Endodermal cell (in vitro differentiated cells): ENCODE measurements at places on chromosomes 2 and 18.
A peak's percentile ranks its signal among the peaks of the same experiment; 100 is the strongest.

DNA sequence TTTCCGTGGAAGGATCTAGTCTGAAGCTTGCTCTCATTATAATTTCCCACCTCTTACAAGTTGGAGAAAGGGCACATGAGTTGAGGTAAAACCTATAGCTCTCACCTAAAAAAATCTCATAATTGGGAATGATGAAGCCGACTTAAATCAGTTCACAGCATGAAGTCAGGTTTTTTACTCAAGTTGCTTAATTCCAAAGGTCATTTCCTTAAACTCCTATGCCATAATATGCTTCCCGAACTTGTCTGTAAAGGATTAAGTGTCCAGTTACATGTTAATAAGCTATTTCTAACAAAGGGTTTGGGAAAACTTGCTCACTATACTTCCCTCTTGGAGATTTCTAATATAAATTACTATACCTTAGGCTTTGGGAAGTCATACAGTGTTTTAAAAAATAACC lies 481.2 kb downstream of the NUP35 start:
- H3K27ac ChIP-seq = no peak overlapping the region
- no peaks in the 10 kb centered on the region for H3K36me3 ChIP-seq
- H3K4me3 ChIP-seq = no peak overlapping the region
- DNase-seq = no peak

DNA sequence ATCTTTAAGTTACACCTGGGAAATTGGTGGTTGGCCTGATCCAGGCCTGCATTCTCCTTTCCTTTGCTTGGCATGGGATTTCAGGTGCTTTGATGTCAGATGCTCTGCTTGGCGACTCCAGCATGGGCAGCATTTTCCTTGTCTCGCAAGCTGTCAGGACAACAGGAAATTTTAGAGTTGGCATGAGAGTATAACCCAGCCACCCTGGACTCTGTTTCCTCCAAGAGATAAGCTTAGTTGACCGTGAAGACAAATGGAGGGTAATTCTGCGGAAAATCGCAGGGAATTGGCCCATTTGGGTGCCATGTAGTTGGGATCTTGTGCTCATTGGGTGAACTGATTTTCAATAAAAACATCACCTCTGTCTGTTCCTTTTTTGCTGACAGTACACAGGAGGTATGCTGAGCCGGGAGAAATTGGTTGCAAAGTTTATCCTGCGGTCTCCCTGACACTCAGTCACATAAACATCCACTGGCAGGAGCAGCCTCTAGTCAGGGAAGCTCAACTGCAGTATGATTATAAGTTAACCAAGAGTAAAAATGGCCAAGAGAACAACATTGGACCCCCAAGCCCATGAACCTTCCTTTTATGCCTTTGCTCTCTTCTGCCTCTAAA lies 409.9 kb downstream of the SETBP1 start:
- no peak overlapping the region for H3K27ac ChIP-seq
- H3K4me3 ChIP-seq = no peak overlapping the region
- H3K36me3 ChIP-seq = no peaks in the 10 kb centered on the region
- no peaks in the 10 kb centered on the region for H3K27me3 ChIP-seq

- H3K27me3 ChIP-seq = no peaks in the 10 kb centered on the region
- H3K36me3 ChIP-seq = no peaks in the 10 kb centered on the region
- no peak overlapping the region for H3K4me3 ChIP-seq
- DNase-seq = peak; percentile 91
- H3K27ac ChIP-seq = no peak overlapping the region
- H3K4me1 ChIP-seq = no peaks in the 10 kb centered on the region
Measured at GRCh38 chr2:138829326-138829919, 49.2 kb upstream of the NXPH2 start.

DNA sequence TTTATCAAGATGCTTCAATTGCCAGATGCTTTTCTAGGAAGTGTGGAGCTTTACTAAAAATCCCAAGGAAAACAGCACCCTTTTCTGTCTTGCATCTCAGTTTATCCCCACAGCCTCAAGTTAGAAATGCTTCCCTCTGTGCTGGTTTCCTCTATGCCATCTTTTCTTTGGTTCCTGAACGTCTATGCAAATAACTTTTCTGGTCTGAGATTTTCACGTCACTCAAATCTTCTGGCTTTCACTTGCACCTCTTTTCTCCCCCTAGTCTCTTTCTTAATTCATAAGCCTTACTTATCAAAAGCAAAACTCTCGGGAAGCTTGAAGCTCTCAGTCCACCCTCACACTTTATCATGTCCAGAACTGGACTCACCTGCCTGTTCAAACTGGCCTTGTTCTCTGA lies 33.9 kb downstream of the ARHGAP25 start:
- H3K4me3 ChIP-seq = no peak overlapping the region
- H3K4me1 ChIP-seq = peaks cover 9% of the 10 kb centered on the region
- H3K27me3 ChIP-seq = no peaks in the 10 kb centered on the region

DNA sequence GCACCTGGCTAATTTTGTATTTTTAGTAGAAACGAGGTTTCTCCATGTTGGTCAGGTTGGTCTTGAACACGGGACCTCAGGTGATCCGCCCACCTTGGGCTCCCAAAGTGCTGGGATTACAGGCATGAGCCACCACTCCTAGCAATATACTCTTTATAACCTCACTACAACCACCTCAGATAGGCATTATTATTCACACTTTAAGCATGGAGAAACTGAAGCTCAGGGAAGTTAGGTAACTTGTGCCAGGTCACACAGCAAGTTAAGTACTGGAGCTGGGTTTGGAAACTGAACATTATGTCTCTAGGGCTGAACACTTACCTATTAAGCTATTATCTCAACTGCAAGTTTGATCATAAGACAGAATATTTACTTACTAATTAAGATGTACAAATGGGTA lies 42.6 kb upstream of the ACTR2 start:
- DNase-seq = no peak
- H3K4me1 ChIP-seq = no peaks in the 10 kb centered on the region
- no peaks in the 10 kb centered on the region for H3K27me3 ChIP-seq
- H3K4me3 ChIP-seq = no peak overlapping the region
- H3K27ac ChIP-seq = no peak overlapping the region

DNA sequence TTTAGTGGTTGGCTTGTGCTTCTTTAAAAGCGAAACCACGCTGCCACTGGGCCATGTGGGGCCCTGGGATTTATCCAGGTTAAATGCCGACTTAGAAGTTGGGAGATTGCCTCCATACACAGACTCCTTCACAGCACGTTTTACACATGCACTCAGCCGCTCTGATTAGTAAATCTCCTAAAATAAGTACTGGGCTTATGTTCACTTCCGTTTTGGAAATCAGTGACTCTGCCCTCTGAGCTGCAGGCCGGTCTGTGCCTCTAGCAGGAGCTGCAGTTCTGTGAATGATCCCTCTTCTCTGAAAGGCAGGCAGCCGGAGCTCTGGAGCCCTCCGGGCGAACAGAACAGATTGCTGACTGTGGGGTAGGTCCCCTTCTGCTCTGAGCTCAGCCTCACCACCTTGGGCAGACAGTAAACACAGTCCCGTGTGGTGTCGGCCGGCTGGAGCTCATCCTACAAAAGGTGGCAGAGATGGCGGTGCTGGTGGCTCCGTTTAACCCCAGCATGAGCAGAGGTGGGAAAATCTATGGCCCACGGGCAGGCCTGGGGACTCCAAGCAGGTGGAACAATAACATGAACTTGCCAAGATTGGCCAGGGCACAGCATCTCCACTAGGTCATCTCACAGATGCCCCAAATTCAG lies 9.8 kb upstream of the RAB17 start:
- no peaks in the 10 kb centered on the region for H3K27me3 ChIP-seq
- no peak overlapping the region for H3K4me3 ChIP-seq
- peaks cover 33% of the 10 kb centered on the region for H3K4me1 ChIP-seq
- H3K36me3 ChIP-seq = peaks cover 26% of the 10 kb centered on the region

GRCh38 chr18:57555134-57555533 lies 31.4 kb downstream of the FECH start:
- H3K36me3 ChIP-seq = peaks cover 60% of the 10 kb centered on the region
- H3K4me1 ChIP-seq = no peaks in the 10 kb centered on the region
- no peak overlapping the region for H3K4me3 ChIP-seq

DNA sequence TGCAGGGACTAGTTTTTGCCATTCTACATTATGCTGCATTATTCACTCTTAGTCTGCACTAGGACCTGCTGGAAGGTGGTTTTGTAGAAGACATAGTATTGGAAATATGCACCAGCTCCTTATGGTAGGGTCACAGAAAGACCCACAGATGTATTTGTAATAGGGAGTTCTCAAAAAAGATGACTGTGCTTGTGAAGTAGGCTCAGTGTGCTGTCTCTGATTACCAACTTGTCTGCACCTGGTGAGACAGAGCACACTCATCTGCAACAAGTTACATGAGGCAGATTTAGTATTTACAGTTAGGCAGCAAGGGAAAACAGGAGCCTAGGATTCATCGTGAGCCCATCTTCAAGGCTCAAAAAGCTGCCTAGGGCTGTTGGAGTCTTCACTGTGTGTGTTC lies 29.4 kb downstream of the RHBDD1 start:
- no peaks in the 10 kb centered on the region for H3K4me1 ChIP-seq
- H3K36me3 ChIP-seq = peaks cover 11% of the 10 kb centered on the region
- no peak for DNase-seq
- H3K27ac ChIP-seq = no peak overlapping the region
- no peak overlapping the region for H3K4me3 ChIP-seq

DNA sequence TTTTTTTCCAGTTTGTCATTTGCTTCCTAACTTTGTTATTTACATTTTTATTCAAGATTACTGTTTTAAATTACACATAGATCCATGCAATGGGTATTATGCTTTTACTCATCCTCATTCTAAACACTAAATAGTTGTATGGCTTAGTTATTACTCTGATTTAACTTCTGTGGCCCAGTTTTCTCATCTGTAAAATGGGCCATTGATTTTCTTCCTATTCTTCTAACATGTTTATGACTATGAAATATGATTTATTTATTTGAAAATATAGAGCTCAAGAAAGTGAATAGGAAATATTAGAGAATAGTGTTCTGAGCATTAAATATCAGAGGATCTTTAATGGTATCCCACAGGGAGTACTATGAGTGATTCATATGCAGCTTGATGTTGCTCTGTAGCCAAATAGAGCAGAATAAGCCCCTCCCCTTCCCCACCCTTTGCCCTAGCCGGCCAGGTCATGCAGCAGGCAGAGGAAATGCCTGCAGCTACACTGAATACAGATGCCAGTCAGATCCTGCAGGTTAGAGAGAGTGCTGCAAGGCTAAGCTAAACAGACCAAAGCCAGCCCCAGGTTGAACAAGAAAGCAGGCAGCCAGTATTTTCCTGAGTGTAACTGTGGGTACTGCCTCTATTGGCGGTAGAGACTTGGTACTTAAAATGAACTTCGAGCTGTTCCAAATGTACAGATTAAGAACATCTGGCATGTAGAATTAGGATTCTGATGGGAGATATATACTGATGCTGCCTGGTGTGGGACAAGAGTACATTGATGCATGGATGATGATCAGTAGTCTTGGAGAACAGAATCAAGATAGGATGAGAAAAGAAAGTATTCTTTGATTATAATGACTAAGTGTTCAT lies 11.7 kb upstream of the ACYP2 start:
- no peak overlapping the region for H3K4me3 ChIP-seq
- H3K4me1 ChIP-seq = no peaks in the 10 kb centered on the region
- peak; percentile 84 for DNase-seq
- no peaks in the 10 kb centered on the region for H3K36me3 ChIP-seq
- no peak overlapping the region for H3K27ac ChIP-seq

DNA sequence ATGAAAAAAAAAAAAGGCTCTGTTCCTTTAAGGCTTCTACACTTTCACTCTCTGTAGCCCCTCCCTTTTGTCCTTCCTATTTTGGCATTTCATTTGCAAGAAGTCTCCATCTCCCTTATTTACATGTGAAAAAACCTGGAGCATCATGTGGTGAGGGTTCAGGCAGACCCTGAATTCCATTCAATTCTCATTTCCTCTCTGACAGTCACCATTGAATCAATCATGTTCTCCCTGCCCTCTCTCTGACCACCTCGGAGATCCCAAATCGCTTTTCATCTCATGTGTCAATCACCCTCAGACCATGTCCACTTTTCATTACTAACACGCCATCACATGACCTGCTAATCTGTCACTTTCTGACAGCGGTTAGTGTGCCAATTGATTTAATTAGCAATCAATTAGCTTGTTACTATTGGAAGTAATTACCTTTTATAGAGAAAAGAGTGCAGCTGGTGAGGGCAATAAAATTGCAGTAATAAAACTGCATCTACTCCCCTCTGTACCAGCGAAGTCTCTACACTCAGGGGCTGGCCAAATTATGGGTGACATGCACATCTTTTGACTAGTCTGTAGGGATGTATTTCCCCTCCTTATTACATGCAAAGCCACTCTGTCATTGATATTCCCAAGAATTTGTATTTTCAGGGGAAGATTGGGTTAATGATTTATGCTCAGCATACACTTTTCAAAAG lies 317.4 kb downstream of the EN1 start:
- no peaks in the 10 kb centered on the region for H3K36me3 ChIP-seq
- peak; percentile 57 for DNase-seq
- H3K27ac ChIP-seq = no peak overlapping the region
- no peak overlapping the region for H3K4me3 ChIP-seq
- H3K27me3 ChIP-seq = peaks cover 10% of the 10 kb centered on the region
- H3K4me1 ChIP-seq = no peaks in the 10 kb centered on the region

DNA sequence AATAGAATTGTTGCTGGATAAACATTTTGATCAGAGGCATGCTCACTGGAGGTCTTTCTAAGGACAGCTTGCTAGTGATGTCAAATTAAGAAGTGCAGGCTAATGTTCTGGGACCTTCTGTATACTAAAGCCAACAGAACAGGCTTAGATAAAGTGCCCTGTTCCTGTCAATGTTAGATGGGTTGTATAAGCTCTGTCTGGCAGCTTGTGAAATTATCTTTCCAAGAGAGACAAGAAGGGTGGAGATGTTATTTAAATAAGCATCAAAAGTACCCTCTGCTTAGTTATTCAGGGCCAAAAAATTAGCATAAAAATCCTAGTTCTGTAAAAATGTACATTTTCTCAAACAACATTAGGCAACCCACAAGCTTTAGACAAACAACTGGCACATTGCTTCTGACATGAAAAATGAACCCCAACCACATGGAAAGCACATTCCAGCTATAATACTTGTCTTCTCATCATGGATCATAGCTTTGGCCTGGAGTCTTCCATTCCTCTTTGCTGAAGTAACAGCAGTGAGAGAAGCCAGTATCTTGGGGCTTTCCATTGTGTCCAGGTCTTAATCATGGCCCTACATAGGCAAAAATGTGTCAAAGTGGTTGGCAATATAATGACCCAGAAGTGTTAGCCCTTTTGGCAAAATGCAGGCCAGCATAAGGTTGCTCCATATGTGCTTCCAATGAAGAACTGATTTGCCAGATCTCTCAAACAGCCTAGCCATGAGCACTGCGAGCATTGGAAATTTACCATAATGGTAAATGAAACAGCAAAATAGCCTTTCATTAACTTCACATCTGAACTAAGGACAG lies 478.1 kb upstream of the ZNF804A start:
- H3K27ac ChIP-seq = no peak overlapping the region
- no peak for DNase-seq
- no peaks in the 10 kb centered on the region for H3K36me3 ChIP-seq
- no peak overlapping the region for H3K4me3 ChIP-seq
- no peaks in the 10 kb centered on the region for H3K4me1 ChIP-seq

DNA sequence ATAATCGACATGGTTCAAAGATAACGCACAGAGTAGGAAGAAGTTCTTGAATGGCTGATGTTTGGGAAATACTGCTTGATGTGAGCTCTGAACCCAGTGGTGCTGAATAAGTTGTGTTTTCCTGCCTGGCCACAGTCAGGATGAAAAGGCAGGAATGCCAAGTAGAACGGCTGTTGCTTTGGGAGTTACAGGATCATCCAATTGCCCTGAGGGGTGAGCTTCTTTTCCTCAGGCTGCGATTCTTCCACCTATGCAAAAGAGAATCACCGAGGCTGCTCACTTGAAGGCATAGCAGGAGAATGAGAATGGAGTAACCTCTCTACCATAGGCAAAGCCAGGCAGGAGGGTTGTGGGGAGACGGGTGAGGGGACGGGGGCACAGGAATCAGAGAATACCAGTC lies 14.4 kb upstream of the IGFBP2 start:
- no peaks in the 10 kb centered on the region for H3K36me3 ChIP-seq
- peak; percentile 63 for DNase-seq
- H3K27ac ChIP-seq = peak overlapping the region; percentile 85
- peak overlapping the region; percentile 43 for H3K4me3 ChIP-seq
- no peaks in the 10 kb centered on the region for H3K27me3 ChIP-seq
